NCI-H2081 (cell line): ENCODE measurements at places on chromosomes 16 and 17.
A peak's percentile ranks its signal among the peaks of the same experiment; 100 is the strongest.

DNA sequence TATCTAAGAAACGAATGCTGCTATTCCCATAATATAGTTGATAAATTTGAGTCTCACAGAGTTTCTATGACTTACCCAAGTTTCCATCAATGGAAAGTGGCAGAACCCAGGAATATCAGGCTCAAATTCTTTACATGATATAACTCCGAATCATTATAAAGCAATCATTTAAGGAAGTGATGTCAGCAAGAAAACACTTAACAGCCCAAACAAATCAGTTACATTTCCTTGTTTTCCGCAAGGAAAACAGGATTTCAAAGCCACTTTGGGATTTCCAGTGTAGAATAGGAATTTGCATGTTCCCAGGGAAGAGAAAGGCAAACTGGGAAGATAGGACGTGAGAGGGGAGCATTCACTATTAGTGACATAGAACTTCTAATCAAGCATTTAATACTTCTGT, 311.4 kb upstream of the GOT2 start:
- DNase-seq: no peak

DNA sequence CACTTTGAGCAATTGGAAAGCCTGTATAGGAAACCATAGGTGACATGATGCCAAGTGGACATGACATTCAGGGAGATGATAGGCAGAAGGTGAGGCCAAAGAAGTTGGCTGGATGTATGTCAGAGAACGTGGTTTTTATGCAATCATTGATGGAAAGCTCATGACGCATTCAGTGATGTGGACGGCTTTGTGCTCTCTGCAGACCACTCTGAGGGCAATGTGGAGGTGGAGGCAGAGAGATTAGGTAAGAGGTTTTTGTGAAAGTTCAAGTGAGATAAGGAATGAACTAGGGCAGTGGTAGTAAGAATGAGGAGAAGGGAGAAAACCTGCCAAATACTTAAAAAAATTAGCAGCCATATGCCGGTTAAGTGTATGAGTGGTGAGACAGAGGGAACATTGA, 99.0 kb downstream of the PRKCA start:
- no peak for DNase-seq

DNA sequence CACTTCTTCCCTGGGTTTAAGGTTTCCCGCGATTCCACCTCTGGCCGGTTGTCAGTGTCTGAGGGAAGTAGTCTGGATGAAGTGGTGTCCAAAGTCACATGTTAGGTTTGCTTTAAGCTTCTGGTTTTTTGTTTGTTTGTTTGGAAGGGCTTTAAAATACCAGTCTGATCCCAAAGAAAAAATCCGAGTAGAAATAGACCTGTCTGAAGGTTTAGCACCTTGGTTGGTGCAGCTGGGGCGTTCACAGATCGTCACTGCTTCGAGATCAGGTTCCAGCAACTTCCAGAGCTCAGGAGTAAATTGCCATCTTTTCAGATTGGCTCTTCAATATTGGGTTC, 567 bp downstream of the TMEM97 start:
- no peak for DNase-seq

GRCh38 chr17:39618956-39619785, 7.6 kb upstream of the PPP1R1B start:
- peak; percentile 25 for DNase-seq

- no peak for DNase-seq
Measured at GRCh38 chr16:6531067-6531466, 801.6 kb upstream of the RBFOX1 start.

DNA sequence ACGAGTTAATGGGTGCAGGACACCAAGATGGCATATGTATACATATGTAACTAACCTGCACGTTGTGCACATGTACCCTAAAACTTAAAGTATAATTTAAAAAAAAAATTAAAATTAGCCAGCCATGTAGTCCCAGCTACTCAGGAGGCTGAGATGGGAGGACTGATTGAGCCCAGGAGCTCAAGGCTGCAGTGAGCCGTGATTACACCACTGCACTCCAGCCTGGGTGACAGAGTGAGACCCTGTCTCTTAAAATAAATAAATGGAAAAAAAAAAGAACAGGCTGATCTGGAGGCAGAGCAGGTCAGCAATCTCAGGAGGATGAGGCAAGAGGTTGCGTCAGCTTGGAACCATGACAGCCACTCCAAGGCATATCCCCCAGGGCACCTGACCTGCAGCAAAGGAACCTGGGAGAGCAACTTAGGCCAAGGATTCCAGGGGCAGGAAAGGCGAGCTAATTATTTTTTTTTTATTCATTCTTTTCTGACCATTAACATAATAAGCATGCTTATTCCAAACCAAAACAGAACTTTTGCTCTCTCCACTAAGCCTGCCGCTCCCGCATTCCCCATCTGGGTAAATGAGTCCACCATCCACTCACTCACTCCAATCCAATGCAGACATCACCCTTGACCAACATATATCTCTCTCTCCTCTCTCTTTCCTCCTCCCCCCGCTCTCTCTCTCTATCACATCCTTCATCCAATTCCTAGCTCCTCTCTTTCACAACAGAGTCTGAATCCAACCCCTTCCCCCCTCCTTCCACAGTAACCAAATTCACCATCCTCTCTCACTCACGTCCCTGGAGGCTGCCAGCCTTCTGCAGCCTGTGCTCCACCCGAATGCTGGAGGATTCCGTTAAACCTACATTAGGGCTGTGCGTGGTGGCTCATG, 47.7 kb downstream of the TK2 start:
- no peak for DNase-seq

DNA sequence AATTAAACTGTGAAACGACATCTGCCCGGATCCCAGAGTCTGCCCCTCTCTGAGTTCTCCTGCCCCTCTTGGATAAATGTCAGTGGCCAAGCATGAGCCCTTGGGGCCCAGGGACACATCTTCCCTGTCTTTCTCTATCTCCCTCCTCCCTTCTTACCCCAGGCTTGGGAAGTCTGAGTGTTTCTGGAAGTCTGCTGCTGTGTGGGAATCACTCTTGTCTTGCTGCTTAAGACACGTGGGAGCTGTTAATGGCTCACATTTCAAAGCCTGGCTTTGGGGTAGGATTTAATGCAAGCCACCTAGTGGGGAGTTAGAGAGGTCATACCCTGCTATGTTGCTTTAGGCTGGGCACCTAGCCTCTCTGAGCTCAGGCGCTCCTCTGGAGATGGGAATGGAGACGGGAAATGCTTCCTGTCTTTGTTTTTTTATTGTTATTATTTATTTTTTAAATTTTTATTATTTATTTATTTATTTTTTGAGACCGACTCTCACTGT, 218.5 kb upstream of the CIBAR2 start:
- DNase-seq: peak; percentile 22

DNA sequence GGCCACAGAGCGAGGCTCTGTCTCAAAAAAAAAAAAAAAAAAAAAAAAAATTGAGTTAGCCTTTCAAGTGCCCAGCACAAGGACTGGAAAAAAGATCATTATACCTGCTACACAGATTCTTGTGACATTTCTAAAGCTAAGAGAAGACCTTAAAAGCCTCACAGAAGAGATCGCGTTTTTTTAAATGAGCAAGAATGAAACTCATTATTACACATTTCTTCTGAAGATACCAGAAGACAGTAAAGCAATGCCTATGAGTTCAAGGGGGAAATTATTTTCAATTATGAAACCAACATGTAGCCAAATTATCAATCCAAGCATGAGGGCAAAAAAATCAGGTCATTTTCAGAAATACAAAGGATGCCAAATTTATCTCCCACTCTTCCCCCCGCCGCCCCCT, 56.8 kb downstream of the MED13 start:
- no peak for DNase-seq

- DNase-seq: no peak
Measured at GRCh38 chr17:3890082-3890877, 2.6 kb downstream of the CAMKK1 start.

GRCh38 chr16:71201556-71201955, 29.0 kb downstream of the HYDIN start:
- DNase-seq: no peak

- no peak for DNase-seq
Measured at GRCh38 chr17:45110676-45111611, 21.4 kb downstream of the PLCD3 start.

GRCh38 chr16:30377812-30378235, 3.2 kb downstream of the MYL11 start:
- DNase-seq: peak; percentile 80

DNA sequence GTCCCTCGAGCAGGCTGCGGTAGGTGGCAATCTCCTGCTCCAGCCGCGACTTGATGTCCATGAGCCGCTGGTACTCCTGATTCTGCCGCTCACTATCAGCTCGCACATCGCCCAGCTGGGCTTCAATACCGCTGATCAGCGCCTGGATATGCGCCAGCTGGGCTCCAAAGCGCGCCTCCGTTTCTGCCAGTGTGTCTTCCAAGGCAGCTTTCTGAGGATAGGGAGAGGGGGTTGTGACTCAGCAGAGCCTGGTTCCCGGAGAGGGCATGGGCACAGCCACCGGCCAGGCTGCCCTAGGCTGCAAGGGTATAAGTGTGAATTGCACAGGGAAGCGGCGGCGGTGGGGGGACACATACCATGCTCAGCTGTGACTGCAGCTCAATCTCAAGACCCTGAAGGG, 4.3 kb downstream of the KRT19 start:
- DNase-seq: no peak

DNA sequence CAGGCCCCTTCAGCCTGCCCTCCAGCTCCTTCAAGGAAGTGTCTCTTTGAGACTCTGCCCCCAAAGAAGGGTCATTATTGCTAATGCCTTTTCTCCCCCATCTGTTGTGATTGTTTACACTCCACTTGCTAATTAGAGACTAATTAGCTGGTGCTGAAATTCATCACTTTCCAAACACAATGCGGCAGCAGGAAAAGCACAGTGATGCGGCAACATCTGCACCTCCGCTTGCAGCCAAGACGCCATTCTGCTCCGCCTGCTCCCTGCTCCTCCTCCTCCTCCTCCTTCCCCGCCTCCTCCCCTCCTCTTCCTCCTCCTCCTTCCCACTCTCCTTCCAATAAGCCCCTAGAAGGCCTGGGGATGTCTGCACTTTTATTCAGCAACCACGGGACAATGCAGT, 110.5 kb downstream of the SDK2 start:
- DNase-seq: no peak

DNA sequence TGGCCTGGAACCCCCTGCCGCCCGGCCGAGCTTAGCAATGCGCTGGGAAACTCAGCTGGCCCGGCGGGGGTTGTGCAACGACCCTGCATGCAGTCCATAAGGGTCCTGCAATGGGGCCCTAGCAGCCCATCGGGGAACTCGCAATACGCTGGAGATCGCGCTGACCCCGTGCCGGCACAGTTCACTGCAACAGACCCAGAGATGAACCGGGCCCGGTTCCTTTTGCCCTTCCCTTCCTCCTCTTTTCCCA, 375 bp downstream of the SLC25A11 start:
- no peak for DNase-seq

DNA sequence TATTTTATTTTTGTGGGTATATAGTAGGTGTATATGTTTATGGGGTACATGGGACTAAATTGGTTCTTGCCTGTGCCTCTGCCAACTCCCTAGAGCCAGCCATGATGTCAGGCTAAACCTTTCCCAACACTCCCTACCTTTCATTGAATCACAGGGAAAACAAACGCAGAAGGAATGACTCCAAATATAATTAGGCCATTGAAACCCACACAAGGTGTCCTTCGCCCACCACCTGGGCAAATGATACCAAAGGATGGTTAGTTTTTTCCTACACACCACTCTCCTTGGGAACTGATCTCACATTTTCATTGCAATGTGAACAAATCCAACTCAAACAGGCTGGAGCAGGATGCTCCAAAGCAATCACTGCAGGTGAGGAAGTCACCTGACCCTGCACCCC, 27.5 kb downstream of the WSB1 start:
- no peak for DNase-seq

GRCh38 chr16:23104032-23104955, 45.0 kb downstream of the USP31 start:
- no peak for DNase-seq

DNA sequence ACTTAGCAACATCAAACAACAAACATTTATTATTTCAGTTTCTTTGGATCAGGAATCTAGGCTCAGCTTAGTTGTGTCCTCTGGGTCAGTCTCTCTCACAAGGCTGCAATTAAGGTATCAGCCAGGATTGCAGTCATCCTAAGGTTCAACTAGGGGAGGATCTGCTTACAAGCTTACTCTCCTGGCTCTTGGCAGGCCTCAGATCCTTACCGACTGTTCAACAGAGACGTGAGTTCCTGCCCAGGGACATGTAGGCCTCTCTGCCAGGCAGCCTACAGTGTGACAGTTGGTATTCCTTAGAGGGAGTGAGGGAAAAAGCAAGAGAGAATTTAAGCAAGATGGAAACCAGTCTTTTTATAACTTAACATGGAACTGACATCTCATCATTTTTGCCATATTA, 294.0 kb downstream of the ZFHX3 start:
- DNase-seq: no peak

GRCh38 chr17:36610474-36610873, 9.1 kb downstream of the MRM1 start:
- DNase-seq: no peak

- peak; percentile 68 for DNase-seq
Measured at GRCh38 chr16:85673529-85674417, 15.0 kb downstream of the GINS2 start.

DNA sequence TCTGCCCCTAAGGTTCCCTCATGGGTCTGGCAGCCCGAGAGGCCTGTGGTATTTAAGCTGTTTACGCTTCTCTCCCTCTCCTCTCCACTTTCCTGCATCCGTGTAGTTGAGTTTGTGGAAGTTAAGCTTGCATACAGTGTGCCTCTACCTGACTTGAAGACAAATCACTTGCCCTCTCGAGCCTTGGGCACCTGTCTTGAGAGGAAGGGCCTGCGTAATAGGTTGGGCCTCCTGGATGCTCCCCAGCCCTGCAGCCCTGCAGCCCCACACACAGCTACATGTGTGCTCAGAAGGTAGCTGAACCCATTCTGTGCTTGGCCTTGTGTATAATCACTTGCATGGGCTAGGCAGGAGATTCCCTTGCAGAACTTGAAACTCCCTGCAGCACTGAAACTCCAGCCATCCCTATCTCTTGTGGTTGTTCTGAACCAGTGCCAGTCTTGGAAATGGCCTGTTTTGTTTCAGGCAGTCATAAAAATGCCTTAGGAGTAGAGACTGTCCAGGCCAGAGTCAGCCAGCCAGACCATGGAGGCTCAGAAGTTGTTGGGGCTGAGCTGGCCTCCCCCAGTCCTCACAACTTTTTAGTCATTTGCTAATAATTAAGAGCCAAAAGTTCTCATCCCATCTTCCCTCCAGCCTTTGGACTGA, 134.6 kb downstream of the CLEC16A start:
- no peak for DNase-seq

DNA sequence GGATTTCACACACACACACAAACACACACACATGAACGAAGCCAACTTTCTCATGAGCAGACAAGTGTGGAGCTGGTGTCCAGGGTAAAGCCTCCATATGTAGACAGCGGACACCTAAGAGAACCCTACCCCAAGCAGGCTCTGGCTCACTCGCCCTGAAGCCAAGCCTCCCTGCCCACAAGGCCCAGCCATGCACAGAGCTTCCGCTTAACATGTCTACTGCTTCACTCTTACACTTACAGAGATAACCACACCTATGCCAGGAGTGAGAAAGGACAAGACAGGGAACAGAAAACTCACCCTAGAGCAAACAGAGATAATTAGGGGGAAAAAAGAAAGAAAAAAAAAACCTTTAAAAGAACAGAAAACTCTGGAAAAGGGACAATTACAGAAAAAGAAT, 67.5 kb downstream of the CYTH1 start:
- no peak for DNase-seq

GRCh38 chr16:26175944-26176343, 484.2 kb downstream of the HS3ST4 start:
- DNase-seq: no peak

- DNase-seq: no peak
Measured at GRCh38 chr17:16477255-16477654, 14.7 kb downstream of the LRRC75A start.
